Peyer's patch (tissue), 4 donors: ENCODE measurements at places on chromosomes 6 and 20.

DNA sequence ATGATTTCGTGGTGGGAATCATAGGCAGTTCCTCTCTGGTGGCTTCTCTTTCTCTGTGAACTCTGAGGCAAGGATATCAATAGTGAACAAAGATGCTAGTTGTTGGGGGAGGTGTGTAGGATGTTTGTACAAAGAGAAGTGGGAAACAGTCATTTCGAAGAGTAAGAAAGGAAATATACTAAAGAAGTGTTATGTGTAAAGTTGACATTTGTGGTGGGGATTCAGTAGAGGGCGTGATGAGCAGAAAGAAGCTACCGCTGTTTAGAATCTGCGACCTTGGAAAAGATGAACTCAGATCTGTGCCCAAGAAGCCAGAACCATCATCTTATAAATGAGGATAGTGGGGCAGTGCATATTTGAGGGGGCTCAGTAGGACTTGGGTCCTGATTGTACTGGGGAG, 11.4 kb downstream of the SLC35F1 start:
- DNase-seq: no peak

DNA sequence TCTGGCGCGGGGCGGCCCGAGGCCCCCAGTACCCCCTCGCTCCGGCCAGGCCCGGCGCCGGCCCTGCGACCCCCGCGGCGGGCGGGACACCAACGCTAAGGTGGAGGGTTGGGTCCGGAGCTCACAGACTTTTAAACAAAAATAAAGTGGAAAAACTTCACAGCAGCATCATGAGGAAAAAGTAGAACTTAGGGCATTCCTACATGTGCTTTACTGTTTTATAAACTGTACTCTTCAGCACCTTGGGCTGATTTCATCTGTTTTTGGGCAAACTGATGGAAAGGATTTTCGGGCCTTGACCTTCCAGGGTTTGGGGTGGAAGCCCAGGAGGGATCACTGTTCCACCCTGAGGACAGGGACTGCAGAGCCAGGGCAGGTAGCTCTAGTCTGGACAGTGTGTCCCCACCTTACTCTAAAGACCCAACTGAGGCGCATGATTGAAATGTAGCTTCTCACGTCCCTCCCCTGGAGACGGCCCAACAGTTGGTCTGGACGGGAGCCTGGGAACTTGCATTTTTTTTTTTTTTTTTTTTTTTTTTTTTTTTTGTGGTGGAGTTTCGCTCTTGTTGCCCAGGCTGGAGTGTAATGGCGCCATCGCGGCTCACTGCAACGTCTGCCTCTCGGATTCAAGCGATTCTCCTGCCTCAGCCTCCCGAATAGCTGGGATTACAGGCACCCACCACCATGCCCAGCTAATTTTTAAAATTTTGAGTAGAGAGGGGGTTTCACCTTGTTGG, 740 bp downstream of the NELFCD start:
- DNase-seq: peak; percentile 17

DNA sequence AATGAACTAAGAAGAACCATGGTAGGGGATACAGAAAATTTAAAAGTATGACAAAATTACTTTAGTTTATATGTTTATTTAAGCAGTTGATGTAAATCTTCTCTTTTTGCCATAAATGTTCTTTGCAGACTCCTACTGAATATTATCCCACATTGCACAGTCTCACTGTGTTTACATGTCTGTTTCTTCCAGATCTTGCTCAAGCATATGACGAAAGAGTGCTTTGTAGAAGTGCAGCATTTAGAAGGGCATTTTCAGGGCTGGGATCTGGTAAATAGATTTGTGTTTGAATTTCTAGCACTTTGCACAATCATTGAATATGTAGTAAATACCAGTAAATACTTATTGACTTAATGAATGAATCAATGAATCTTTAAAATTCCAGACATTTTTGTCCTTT, 152.0 kb upstream of the EPHA7 start:
- no peak for DNase-seq

DNA sequence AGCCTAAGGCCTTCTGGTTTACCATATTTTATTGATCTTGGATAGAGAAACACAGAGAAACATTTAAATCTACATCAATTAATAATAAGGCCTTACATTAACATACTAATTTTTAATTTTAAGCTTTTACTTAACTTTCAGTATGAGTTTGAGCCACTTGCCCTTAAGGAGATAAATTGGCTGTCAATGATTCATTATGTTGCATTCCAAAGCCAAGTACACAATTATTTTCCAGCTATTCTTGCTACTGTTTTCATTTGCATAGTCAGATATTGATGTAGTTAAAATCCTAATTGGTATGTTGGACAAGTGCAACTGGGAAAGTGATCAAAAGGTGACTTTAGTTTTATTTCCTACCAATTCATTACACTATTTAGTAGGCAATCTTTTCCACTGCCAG, 58.2 kb downstream of the MOCS1 start:
- no peak for DNase-seq

DNA sequence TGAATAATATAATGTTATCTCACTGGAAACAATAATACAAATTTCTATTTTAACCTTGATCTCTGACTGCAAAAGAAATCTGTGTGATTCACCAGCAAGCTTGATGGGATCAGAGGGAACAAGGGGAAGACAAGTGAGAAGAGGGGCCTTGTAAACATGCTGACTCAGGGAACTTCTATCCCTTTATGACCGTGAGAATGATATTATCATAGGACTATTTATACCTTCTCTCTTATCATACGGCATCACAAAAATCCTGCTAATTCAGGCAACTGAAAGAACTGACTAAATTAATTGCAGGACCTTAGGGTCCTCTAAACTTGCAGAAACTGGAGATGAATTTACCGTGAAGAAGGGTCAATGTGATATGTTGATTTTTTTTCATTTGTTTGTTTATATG, 173.3 kb downstream of the PTPRK start:
- DNase-seq: no peak

DNA sequence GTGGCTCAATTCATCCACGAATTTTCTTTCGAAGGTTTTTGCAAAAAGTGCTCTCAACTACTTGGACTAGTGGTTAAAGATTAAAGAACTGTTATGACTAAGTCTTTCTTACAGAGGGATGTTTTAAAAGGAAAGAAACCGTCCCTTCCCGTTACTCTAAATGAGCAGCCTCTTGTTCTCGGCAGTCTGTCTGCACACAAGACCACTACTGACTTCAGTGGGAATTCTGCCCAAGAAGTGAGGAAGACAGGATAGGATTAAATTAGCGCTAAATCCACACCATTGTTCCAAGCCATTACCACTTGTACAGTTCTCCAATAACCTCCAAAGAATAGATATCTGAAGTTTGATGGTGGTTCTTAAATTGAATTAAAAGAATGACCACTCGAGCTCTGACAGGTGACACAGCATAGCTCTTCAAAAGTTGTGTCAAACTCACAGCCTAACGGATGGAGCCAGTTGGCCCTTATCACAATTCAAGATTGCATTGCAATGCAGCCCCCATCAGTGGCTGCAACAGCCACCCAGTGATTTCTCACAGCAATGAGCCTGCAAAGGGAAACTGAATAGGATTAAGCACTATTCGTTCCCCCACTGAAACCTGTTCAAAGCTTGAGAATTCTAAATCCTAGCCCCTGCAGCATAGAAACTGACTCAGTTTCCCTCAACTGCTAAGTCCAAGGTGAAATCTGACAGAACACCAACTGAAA, 1.8 kb downstream of the EPB41L2 start:
- no peak for DNase-seq

DNA sequence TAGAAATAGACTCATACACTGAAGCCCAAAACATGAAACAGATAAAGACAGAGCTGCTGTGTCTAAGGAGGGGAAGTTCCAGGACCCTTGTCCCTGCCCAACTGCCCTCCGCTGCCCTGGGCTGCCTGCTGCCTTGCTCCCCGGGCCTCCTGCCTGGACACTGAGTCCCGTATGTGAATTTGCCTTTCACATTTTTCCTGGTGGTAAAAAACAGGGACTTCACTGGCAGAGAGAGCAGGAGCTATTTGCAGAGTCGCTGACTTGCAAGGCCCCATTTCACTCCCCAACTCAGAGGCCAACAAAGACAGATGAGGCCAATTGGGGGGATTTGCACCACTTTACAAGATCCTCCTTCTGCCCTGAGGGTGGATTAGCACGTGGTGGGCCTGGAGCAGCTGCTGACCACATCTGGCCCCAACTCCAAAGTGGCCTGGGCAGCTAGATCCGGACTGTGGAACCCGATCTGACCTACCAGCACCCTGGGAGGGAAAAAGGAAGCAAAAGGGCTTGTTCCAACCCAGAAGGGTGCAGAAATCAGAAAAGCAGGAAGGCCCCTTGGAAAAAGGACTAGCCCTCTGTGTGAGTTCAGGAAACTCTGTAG, 61.4 kb downstream of the NOL4L start:
- no peak for DNase-seq

DNA sequence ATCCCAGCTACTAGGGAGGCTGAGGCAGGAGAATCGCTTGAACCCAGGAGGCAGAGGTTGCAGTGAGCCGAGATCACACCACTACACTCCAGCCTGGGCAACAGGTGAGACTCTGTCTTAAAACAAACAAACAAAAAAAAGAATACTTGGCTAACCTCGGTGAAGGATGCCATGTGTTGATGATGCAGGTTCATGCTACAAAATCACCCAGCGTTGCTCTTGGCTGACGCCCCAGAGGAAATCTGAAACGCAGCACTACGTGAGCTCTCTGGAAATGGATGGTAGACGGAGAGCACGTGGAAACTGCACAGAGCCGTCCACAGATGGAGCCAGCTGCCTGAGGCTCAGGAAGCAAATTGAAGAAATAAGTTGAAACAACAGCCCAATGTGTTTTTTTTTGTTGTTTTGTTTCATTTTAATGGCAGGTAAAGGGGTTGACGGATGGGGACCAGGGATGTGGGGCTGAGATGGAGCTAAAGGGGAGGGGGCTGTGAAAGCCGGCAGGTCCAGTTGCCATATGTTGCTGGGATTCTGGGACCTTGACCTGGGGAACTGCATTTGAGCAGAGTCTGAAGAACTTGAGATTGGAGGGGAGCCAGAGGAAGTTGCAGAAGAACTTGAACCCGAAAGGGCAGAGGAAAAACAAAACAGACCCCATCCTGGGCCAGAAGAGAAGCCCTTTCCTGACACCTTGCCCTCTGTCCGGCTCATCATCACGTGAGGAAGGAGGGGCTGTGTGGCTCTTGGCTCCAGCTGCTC, 12.8 kb upstream of the MANBAL start:
- DNase-seq: peak; percentile 78

GRCh38 chr6:128071212-128071611, 170.4 kb upstream of the THEMIS start:
- DNase-seq: no peak

- no peak for DNase-seq
Observed at GRCh38 chr6:41269716-41270115, 16.8 kb downstream of the TREM1 start.

GRCh38 chr6:53048431-53049195, 16.6 kb upstream of the FBXO9 start:
- DNase-seq: no peak

DNA sequence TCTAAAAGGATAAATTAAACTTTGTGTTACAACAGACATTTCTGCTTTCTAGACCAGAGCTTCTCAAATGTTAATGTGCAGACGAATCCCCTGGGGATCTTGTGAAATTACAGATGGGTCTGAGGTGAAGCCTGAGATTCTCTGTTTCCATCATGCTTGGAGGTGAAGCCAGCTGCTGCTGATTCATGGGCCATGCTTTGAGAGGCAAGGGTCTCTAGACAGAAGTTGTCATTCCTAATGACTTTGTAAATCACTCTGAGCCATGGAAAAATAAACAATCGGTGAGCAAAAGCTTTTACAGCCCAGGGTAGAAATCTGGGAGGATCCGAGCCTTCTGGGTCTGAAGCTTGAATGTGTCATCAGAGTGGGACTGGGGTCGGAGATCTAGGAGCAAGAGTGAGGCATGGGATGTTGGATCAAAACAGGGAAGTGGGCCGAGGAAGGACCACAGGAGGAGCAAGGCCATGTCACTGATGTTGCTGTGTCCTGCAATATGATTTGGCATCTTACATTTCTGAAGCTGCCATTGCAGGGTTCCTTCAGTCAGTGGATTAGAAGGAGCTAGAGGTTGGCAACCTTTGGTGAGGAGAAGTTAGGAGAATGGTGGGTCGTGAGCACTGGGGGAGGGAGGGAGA, 77.3 kb downstream of the TRMT11 start:
- no peak for DNase-seq

- no peak for DNase-seq
Observed at GRCh38 chr6:122580737-122581136, 29.5 kb upstream of the PKIB start.

DNA sequence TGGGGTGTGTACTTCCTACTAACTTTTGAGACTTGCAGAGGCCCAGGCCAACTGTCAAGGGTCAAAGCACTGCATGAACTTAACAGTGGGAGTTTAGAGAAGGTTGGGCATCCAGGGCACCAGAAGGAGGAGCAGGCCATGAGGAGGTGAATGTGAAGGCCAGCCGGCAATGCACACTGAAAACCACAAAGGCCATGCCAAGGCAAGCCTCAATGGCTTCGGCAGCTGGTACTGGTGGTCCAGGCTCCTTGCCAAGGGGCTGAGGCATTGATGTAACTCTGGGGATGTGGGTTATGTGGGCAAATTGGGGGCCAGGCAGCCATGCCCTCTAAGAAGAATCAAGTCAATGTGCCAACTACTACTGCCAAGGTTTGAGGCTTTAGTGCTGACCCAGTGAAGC, 222.4 kb downstream of the UNC5CL start:
- DNase-seq: no peak

- no peak for DNase-seq
Observed at GRCh38 chr20:62759981-62760431, 36.3 kb upstream of the MRGBP start.

DNA sequence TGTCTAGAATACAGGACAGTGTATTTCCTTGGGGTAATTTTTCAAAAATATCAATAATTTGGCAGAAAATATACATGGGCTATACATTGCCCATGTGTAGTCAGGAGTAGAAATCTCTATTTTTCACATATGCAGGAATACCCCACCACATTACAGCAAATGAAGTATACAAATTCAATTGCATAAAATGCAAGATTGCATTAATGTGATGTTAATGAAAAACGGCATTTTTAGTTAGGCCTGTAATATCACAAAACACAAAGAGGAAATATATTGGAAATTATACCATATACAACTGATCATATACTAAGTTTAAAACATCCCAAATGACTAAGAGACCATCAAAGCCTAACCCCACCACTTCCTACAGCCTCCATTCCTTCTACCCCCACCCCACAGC, 154.9 kb downstream of the SYNE1 start:
- DNase-seq: no peak

- DNase-seq: no peak
Observed at GRCh38 chr20:9668381-9668780, 154.0 kb downstream of the LAMP5 start.

DNA sequence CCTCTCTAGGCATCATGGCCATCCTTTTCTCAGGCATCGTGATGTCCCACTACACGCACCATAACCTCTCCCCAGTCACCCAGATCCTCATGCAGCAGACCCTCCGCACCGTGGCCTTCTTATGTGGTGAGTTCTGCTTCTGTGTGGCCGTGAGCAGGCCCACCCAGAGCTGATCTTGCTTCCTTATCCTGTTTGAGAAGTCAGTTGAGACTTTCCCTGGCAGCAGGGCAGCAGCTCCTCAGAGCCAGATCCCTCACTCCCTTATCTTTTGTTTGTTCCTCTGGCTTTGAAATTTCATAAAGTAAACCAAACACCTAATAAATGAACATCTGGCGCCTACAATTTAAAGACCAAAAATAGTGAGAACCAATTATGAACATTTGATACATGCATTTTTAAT, 40.6 kb downstream of the SPATA2 start:
- DNase-seq: no peak

GRCh38 chr20:2706688-2707352, 14.2 kb downstream of the EBF4 start:
- DNase-seq: no peak

GRCh38 chr6:51214442-51214841, 395.8 kb downstream of the TFAP2B start:
- no peak for DNase-seq
